ENCODE measurements at places on chromosomes 1 and 21.

- no peak for DNase-seq
Measured at GRCh38 chr1:205630651-205631009, 1.2 kb downstream of the ELK4 start.

GRCh38 chr1:162908236-162908635 is 47.3 kb upstream of the CCDC190 start:
- no peak for DNase-seq

DNA sequence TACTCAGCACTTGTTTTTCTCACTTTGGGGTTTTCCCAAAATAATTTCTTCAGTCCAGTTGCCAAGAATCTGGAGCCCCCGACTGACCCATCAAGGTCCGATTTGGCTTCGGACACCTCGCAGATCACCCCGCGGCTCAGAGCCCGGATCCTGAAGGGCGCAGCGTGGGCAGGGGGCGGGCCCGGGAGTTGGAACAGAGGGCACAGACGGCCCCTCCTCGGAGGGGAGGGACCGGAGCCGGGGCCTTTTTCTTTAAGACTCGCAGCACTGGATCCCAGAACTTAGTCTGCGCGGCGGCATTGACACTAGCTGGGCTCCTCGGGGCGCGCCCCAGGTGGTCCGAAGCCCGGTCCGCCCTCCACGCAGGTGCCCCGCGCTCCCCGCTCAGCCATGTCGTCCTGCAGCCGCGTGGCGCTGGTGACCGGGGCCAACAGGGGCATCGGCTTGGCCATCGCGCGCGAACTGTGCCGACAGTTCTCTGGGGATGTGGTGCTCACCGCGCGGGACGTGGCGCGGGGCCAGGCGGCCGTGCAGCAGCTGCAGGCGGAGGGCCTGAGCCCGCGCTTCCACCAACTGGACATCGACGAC is at the start of gene CBR3:
TSS of gene CBR3 (plus strand) at position 277 of the 588 bp plus-strand sequence. CDS start at position 391, 114 bp downstream.
- DNase-seq: peak; percentile 71

- DNase-seq: no peak
Measured at GRCh38 chr1:38004284-38005108, 818 bp downstream of the FHL3 start.

GRCh38 chr21:38923429-38923828 is 117.7 kb downstream of the ETS2 start:
- no peak for DNase-seq

DNA sequence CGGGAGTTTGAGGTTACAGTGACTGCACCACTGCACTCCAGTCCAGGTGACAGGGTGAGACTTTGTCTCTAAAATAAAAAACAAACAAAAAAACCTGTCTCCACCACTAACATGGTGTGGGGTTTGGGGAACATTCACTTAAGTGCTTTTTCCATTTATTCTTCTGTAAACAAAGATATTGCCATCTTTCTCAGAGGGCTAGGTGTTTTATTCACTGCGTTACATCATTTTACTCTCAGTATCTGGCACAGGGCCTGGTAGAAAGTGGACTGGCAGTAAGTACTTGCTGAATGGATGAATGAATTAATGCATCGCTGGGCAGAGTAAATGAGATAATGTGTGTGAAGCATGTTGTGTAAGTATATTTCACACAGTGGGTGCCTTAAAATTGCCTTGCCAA is 20.1 kb downstream of the KIAA0040 start:
- no peak for DNase-seq

GRCh38 chr1:112358798-112359408 is 37.1 kb upstream of the CTTNBP2NL start:
- DNase-seq: peak; percentile 43

GRCh38 chr1:53945183-53945432 is 391 bp downstream of the IFT25 start:
- no peak for DNase-seq

- DNase-seq: no peak
Measured at GRCh38 chr1:29575826-29576225, 339.5 kb downstream of the PTPRU start.

- DNase-seq: no peak
Measured at GRCh38 chr1:92447033-92447681, 39.6 kb downstream of the GFI1 start.

GRCh38 chr1:38451541-38451993 is 405.0 kb upstream of the POU3F1 start:
- DNase-seq: no peak

All from activated CD4-positive, alpha-beta memory T cell treated with anti-CD3 and anti-CD28 coated beads, Interleukin-2, amount 10 ng/mL, durations not matched to agents 7 days and 5 days (primary cell).